ENCODE measurements at places on chromosomes 3 and 15.

- DNase-seq, result no peak
Observed at GRCh38 chr15:74383286-74383685, 15.8 kb upstream of the CYP11A1 start.

GRCh38 chr3:191566469-191566868 lies 105.5 kb downstream of the PYDC2 start:
- DNase-seq, result no peak

- no peak for DNase-seq
Observed at GRCh38 chr3:31423482-31423881, 109.2 kb upstream of the STT3B start.

DNA sequence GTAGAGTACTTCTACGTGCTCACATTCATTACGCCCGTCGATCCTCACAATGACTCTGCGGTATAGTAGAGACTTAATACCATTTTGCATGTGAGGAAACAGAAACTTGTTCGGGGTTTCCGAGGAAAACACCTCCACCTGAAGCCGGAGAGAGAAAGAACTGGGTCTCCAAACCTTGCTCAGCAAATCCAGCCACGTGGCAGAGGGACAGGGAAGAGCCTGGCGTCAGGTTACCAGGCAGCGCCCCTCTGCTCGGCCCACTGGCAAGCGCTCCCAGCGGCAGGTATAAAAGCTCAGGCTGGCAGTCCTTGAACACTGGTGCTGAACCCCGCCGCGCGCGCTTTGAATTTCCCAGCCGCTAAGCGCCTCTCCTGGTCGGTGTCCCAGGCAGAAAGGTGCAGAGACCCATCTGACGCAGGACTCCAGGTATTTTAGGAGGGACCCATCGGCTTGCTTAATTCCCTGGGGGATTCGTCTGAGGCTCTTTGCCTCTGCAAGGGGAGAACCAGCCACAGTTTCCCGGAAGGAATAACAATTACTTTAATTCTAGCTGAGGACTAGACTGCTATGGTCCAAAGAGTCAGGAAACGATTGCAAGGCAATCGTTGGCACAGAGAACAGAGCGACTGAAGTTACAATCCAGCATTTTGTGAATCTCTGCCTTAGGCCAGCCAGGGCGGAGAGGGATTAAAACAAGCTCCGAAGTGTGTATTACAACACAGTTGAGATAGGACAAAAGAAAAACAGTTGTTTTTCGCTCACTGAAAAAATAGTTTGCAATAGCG lies at the start of gene C2CD4A:
Gene C2CD4A (plus strand): TSS at position 315 of the 785 bp plus-strand sequence. CDS start 637 bp downstream, outside the sequence.
- no peak for DNase-seq
